A549 (cell line): ENCODE measurements at places on chromosomes 7 and 10. TPM values are rescaled to one million over a fixed set of nuclear protein-coding genes. Genes with fewer than 3 reads are reported as not detected.

The PLXDC2 gene
- 0.03 to 0.08 TPM (median 0.07 TPM) in 3 replicates for polyA plus RNA-seq

DNA sequence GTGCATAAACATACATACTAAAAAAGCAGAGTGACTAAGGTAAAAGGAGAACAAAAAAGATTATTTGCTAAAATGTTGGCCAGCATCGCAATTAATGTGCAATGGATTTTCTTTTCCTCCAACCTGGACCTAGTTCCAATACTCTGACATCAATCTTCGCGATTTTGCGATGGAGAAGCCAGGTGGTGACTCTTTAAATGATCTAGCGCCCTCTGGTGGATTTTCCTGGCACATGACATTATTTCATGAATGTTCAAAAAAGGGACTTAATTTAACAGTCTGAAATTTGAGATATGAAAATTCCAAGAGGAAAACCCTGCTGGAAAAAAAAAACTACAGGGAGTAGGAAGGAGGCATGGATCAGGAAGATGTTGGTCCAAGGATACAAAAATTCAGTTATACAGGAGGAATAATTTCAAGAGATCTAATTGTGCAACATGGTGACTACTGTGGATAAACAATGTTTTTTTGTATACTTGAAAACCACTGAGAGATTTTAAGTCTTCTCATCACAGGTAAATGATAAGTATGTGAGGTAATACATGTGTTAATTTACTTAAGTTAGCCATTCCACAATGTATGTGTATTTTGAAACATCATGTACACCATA, 4.3 kb upstream of the KCNMA1 start:
- DNase-seq, result peak; percentile 75

- DNase-seq, result no peak
Observed at GRCh38 chr7:101075646-101076045, 9.6 kb upstream of the TRIM56 start.

The MEOX2 gene
- not detected in 3 replicates for polyA plus RNA-seq

DNA sequence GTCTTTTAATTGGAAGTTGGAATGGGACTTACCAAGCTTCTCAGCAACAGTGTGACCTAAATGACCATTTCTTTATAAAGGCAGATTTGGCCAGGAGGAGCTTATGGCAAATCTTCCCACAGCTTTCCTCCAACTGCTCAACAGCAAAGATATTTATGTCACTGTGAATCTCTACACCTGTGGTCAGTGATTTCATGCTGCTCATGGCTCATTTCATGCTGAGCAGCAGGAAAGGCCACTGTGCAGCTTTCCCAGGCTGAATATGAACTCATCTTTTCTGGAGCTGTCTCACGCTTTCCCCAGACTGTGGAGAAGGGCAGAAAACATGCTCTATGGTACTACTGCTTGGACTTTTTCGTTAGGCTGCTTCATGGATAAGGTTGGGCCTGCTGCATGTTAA, 29.8 kb downstream of the CALCR start:
- no peak for DNase-seq

DNA sequence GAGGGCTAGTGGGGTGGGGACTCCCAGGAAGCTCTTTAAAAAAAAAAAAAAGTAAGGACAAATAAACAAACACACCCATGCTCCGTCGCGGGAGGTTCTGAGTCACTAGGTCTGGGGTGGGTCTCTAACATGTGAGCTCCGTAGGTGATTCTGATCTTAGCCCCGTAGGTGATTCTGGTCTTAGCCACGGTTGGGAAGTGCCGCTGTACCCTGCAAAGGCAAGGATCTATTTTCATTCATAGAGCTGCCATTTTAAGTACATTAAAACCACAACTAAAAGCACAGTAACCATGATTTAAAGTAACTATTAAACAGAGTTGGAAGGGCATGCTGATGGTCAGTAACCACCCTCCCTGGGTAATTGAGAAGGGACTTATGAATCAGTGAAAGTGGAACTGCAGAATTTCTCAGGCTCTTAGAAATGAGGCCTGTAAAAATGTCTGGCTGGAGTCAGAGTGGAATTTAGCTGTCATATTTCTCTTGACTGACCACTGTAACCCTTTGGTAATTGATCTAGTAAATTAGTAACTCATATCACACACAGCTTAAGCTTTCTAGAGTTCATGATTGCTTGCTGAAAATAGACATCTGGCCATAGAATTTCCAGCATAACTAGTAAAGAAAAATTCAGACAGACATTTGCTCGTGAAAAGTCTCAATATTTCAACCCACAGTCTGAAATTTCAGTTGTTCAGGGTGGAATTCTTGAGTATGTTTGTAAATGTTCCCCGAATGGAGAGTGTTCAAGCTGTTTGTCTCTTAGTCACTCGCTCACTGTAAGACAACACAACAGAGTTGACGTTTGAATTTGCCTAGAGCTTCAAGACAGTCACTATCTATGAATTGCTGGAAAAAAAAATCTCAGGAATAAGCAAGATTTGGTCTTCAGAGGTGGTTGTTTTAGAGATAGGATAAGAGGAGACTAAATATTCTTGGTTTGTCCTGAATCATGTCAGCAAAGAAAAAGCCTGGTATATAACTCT, 34.2 kb upstream of the TCF7L2 start:
- peak; percentile 89 for DNase-seq

DNA sequence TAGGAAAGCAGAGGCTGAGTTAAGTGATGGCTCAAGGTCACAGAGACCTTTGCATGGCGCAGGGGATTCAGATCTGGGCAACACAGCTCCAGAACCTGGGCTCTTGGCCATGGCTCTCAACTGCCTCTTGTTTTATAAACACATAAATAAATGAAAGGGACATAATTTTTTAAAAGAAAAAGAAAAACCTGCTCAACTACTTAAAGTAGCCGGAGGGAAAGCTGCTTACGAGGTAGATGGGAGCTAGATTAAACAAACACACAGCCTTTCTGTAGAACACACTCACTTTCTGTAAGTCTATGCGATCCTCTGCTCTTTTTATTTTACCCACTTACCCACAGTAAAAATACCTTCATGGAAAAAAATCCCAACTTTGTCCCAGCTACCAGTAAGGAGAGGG, 81.3 kb downstream of the PIP4K2A start:
- DNase-seq, result no peak

The FGL2 gene
- not detected in 3 replicates for polyA plus RNA-seq

DNA sequence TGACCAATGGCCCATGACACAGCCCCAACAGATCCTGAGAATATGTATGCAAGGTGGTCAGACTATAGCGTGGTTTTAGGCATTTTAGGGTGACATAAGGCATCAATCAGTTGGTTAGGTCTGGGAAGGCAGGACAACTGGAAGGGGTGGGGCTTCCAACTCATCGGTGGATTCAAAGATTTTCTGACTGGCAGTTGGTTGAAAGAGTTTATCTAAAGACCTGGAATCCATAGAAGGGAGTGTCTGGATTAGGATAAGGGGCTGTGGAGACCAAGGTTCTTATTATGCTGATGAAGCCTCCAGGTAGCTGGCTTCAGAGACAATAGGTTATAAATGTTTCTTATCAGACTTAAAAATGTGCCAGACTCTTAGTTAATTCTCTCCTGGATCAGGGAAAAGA, 60.3 kb upstream of the CFAP46 start:
- DNase-seq, result no peak

DNA sequence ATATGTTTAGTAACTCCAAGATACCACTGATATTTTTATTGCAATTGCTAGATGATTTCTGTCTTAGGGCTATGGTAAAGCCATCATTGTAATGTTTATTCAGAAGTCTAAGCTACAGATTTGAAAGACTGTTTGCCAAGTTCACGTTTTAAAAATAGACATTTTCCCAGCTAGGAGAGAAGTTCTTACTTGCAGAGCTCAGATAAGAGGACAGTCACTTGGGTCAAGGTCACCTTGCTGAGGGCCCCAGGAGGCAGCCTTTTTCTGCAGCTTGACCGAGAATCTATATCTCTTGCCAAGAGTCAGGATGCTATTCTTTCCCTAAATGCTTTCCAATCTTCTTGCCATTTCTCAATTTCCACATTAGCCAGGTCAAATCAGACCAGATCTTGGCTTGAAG, 1011.2 kb downstream of the KCNMA1 start:
- no peak for DNase-seq

GRCh38 chr7:43904533-43905208, 1.7 kb downstream of the URGCP start:
- DNase-seq, result no peak

The EIF5AL1 gene
- 1.5 to 5.7 TPM (median 4.1 TPM) in 3 replicates for polyA plus RNA-seq

DNA sequence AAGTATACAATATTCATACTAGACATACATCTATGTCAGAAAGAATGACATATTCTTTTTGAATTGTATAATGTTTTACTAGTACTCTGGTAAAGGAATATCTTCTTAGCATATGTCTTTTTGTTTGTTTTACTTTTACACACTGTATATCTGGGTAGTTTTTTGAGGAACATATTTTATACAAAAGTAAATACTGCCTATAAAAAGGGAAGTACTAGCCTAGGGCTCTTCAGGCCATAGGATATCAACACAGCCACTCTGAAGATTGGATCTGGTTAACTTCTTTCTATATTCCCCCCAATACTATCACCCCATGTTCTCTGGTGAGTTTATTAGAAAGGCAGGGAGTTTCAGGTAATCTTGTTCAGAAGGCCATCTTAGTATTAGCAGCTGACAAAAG, 134.6 kb downstream of the ZNF438 start:
- DNase-seq, result no peak

- no peak for DNase-seq
Observed at GRCh38 chr10:124430077-124430476, 11.4 kb upstream of the OAT start.

GRCh38 chr10:32437334-32437733, 8.6 kb upstream of the CCDC7 start:
- DNase-seq, result no peak

The RGR gene
- not detected in 3 replicates for polyA plus RNA-seq

DNA sequence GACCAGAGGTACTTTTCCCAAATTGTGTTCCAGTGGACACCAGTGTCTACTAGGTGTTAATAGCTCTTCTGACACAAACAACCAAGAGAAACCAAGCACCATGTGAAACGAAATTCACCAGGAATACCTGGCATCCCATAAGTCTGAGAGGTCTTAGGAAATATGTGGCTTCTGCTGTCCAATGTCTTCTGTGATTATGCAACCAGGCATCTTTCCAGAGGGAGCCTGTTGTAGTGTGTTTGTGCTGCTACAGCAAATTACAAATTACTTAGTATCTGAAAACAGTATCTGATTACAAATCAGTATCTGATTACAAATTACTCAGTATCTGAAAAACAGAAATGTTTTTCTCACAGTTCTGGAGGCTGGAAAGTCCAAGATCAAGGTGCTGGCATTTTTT, 133.6 kb upstream of the NPVF start:
- no peak for DNase-seq

DNA sequence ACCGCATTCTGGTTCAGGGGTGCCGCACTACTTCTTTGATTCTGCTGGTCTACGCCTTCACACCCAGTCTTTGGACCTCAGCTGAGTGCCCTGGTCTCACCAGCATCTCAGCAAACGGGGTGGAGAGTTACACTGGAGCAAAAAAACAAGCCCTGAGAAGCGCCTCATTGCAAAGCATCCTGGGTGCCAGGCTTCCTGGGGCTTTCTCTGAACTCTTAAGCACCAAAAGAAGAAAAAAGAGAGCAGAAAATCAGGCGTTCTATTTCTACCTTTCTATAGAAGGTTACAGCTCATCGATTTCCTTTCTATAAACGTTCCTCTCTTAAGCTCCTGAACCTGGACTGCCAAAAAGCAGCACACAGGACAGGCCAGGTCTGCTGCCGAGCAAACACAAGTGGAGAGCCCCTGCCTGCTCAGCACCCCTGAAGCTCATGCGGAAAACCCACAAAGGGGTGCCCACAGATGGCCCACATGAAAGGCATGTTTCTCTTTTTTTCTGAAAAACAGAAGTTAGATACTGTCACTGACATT, 217.9 kb downstream of the SFMBT2 start:
- no peak for DNase-seq

The KEL gene
- polyA plus RNA-seq, result not detected in 3 replicates

DNA sequence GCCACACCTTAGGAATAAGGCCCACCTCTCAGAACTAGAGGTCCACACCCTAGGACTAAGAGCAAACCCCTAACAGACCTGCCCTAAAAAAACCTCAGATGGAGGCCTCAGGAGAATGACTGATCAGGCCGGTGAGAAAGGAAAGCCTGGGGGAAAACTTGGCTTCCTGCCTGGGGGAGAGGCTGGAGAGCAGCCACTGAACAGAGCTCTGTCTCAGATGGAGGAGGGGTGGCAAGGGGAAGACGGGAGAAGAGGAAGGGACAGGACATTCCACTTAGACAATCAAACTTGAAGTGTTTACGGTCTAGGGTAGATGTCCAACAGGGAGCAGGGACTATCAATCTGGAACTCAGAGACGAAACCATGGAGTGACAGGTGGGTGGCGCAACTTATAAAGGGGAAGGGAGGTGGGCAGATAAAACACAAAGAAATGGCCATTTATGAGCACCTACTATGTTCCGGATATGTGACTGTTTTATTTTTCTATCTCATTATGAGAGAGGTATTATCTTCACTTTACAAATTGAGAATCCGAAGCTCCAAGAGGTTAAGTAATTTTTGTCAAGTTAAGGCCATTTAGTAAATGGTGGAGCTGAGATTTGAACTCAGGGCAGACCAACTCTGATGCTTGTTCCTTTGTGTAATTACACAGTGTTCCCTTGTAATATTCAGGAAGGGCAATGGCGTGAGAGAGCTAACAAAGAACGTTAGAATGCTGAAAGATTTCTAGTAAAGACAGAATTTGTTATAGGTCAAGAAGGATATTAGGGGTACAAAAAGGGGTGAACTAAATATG, 82.6 kb downstream of the DNMBP start:
- no peak for DNase-seq

The VSTM4 gene
- polyA plus RNA-seq, result 0.22 to 0.53 TPM (median 0.41 TPM) in 3 replicates

- DNase-seq, result no peak
Observed at GRCh38 chr10:44907556-44907955, 3.6 kb upstream of the TMEM72 start.

GRCh38 chr10:733086-733485, 43.6 kb upstream of the DIP2C start:
- no peak for DNase-seq

The AFAP1L2 gene
- polyA plus RNA-seq, result 26.6 to 35.0 TPM (median 27.3 TPM) in 3 replicates

GRCh38 chr10:70695241-70696030, 23.1 kb downstream of the ADAMTS14 start:
- DNase-seq, result no peak

- DNase-seq, result no peak
Observed at GRCh38 chr10:127880557-127880956, 12.2 kb downstream of the CLRN3 start.

GRCh38 chr7:55516409-55516808, 55.9 kb downstream of the VOPP1 start:
- no peak for DNase-seq

- DNase-seq, result no peak
Observed at GRCh38 chr7:26403640-26404039, 112.0 kb downstream of the SNX10 start.

The NAT16 gene
- polyA plus RNA-seq, result 0.07 to 0.12 TPM in 2 of 3 replicates, not detected in the other
